ENCODE measurements at places on chromosomes 2 and 18.

- no peak for DNase-seq
These were observed 1322.0 kb downstream of the LRP1B start for GRCh38 chr2:140808820-140809219.

GRCh38 chr2:38658613-38659012 lies 7.3 kb upstream of the GALM start:
- DNase-seq: no peak

DNA sequence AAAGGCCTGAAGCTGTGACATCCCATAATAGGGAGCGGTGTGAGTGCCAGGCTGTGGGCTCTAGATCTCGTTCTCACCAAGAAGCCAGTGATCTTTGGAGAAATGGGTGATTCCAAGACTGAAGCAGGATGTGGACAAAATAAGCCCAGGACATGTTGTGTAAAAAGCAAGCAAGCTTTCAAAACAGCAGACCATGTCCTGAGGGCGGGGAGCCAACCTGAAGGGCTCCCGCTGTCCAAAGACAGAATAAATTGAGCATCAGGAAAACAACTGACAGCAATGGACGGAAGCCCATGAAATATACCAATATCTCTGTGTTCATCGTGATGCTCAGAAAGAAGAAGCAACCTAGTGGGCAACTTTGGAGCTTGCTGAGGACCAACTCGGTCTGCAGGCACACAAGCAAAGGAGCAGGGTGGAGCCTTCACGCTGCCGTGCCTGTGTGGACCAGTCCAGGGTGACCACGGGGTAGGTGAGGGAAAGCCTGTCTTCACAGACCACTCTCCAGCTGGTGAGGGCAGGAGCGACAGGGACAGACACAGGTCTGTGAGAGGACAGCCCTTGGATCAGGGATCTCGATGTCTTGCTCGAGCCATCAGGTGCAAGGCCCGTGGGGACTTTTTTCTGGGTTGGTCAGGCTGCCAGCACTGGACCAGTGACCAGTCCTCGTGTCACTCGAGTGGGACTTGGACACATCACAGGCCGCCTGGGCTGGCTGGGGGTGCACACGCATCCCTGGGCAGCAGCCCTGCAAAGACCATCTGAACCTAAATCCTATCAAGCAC lies 21.5 kb downstream of the MTERF4 start:
- DNase-seq: no peak

GRCh38 chr18:62848946-62849345 lies 133.6 kb downstream of the PHLPP1 start:
- no peak for DNase-seq

- DNase-seq: no peak
These were observed 107.8 kb upstream of the TPO start for GRCh38 chr2:1305342-1306013.

- DNase-seq: no peak
These were observed at the start of gene SH3BP4 for GRCh38 chr2:234951664-234952269. Gene SH3BP4 (plus strand): TSS chr2:234952017. CDS start chr2:235035003, 82,986 bp downstream.

GRCh38 chr2:197310271-197310985 lies at the start of gene ANKRD44:
Gene ANKRD44 (minus strand): TSS chr2:197310780. CDS start chr2:197310604, 176 bp downstream.
- DNase-seq: peak; percentile 40

DNA sequence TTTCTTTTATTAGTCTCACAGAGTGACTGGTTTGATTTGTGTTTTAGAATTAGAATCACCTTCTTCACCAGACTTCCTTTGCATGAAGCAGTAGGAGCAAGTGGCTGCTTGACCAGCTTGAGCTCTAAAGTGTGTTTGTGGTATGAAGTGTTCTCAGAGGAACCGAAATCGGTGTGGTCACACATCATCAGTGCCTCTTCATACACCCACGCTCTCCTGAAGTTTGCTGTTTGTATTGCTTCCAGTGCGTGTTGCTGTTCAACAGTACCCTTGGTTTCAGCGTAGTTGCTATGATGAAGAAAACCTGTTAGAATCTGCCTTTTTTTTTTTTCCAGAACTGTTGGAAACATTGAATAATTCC lies 77.9 kb downstream of the LIMS1 start:
- DNase-seq: no peak

GRCh38 chr2:86397986-86398385 lies 43.2 kb upstream of the KDM3A start:
- no peak for DNase-seq

GRCh38 chr18:66734451-66734850 lies 130.6 kb upstream of the CDH19 start:
- peak; percentile 53 for DNase-seq

DNA sequence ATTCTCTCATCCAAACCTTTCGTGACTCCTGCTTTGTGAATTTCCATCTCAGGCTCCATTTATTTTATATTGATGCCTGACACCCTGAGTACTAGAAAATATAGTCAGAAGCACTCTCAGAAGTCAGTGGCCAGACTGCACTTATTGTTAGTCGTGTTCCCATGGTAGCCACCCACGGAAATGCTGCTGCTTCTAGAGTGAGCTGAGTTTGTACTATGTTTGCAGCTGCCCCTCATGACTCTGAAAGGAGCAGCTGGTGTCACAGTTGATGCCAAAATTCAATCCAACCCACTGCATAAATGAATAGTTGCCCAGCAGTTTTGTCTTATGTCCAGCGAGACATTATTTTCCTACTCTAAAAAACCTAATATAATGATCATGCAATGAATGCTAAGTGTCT lies 265.2 kb upstream of the SPHKAP start:
- no peak for DNase-seq

DNA sequence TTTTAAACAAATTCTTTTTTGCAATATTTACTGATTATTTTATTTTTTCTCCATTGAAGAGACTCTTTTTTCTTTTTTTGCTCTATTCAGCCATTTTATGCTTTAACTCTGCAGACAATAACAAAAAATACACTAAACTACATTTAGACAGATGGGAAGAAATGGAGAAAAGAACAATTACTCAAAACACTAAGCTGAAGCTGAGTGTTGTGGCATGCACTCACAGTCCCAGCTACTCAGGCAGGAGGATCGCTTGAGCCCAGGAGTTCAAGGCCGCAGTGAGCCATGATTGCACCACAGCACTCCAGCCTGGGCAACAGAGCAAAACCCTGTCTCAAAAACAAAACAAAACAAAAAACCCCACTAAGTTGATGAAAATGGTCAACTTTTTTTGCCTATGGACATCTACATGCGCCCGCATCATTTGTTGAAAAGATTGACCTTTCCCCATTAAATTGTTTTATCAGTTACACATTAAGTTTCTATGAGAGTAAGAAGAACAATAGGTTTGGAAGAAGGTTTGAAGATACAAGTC lies 43.0 kb downstream of the E2F6 start:
- DNase-seq: no peak

- no peak for DNase-seq
These were observed 80.3 kb downstream of the MBOAT2 start for GRCh38 chr2:8923183-8923582.

- no peak for DNase-seq
These were observed 79.2 kb downstream of the NCOA1 start for GRCh38 chr2:24570225-24570624.

GRCh38 chr2:17747684-17748452 lies 5.7 kb downstream of the SMC6 start:
- DNase-seq: no peak

- DNase-seq: no peak
These were observed 1.9 kb downstream of the CCDC68 start for GRCh38 chr18:54957296-54957832.

- DNase-seq: no peak
These were observed 83.2 kb upstream of the FRZB start for GRCh38 chr2:182949572-182950189.

DNA sequence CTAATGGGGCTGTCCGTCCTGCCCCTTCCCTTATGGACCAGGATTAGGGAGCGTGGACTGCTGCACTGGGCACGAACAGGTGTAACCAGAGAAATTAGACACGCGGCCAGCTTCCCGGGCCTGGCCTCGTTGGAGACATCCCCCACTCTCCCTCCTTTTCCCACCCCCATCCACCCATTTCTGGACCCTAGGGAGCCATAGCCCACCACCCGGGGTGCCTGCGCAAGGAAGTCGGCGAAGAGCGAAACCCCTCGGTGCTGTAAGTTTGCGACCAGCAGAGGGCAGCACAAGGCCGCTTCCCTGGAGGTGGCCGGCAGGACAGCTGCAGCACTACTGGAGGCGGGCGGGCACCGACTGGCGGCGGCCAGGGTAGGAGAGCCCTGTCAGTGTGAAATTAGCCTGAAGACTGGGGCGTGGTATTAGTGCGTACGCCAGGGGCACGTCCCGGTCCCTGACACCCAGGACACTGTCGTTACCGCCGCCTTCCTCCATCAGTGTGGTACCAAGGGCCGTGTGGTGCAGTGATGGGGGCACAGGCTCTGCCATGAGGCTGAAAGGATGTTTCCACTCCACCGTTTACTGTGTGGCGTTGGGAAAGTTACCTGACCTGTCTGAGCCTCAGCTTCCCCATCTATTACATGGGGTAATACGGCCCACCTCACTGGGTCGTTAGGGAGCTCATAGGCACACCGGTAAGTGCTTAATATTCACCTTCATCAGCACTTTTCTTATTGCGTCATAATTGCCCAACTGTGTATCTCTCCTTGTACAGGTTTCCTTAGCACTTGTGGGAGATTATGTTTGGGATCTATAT lies 36.0 kb upstream of the CD207 start:
- peak; percentile 31 for DNase-seq

GRCh38 chr18:74412116-74412880 lies 44.8 kb downstream of the DIPK1C start:
- DNase-seq: no peak

DNA sequence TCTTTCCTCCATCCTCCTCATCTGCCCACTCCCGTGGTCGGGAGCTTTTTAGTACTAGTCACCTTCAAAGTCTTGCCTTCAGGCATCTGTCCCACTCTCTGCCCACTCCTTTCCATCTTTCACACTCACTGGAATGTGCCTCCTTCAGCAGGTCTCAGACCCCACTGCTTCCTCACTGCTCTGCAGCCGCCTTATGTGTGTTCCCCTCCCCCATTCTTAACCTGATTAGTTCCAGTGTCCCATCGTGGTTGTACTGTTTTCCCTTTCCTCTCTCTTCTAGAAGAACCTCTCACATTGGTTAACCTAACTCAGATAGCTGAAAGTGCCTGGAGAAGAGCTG lies 3.0 kb downstream of the ARMC9 start:
- no peak for DNase-seq

GRCh38 chr2:28730641-28731146 lies 20.9 kb upstream of the PPP1CB start:
- DNase-seq: no peak

DNA sequence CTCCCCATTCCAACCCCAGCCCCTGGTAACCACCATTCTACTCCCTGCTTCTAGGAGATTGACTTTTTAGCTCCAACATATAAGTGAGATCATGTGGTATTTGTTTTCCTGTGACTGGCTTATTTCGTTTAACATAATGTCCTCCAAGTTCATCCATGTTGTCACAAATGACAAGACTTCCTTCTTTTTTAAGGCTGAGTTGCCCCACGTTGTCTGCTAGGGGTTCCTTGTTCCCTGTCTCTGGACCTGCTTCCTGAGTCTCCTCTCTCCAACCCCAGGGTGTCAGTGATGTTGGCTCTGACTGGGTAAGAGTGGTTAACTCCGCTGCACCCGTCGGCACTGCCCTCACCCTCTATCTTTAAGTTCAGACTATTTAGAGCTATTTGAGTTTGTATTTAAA lies 175.2 kb downstream of the SH3RF3 start:
- DNase-seq: no peak

DNA sequence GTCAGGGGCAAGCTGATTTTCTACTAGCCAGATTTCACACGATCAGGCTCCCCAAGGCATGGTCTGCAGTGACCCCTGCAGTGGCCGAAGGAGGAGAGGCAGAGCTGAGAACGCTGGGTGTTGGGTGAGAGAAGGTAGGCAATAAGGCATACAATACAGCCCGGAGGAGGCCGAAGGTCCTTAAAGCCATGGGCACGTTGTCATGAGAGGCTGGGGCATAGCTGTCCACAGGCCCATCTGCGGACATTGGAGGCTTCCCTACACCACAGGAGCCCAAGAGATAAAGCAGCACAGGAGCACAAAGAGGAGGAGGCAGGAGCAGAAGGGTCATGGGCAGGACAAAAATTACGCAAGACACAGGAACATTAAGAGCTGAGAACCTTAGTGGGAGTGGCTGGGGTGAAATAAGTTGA lies 16.7 kb upstream of the BZW1 start:
- DNase-seq: no peak

DNA sequence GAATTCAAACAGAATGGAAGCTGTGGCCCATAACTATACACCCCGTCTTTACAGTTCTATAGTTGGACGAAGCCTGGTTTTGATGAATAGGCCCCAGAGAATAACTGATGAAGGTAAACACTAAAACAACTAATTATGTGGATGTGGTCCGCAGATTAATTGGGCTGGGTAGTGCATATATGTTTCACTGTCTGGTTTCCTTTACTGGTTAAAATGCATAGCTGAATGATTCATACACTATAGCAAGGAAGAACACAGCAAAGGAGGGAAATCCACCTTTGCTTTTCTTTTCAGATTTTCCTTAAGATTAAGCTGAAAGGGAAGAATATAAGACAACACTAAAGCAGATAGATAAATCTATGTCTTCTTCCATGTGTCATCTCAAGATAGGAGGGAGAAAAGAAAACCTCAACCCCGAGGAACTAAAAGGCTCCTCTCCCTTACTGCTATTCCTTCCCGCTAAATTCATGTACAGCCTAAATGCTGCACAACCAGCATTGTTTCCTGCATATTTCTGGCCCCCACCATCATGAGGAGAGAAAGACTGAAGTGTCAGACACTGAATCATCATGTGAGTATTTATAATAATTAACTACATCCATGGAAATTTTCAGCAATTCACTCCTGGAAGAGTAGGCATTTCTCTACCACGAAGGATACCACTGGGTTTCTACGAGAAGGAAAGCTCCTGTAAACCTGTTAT lies 297.1 kb upstream of the CCDC68 start:
- DNase-seq: no peak

DNA sequence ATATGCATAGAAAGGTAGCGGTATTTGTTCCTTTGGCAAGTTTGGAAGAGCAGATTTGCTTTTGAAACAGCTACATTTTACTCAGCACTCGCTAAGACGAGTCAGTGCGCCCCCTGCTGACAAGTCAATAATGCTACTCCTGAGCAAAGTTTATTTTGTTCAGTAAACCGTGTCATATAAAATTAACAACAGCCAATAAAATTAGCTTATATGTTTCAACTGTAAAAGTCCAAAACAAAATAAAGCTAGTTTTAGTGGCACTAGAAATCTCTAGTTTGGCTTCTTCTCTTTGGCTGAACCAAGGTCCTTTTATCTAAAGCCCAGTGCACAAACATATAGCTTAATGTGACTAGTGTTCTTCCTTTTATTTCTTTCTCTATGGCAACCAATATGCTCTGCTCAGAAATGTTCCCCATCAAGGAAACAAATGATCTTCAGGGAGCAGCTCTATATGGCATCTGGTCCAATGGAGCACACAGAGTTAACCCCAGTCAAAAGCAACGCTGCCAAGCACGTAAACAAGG lies 4.2 kb upstream of the POU3F3 start:
- no peak for DNase-seq

DNA sequence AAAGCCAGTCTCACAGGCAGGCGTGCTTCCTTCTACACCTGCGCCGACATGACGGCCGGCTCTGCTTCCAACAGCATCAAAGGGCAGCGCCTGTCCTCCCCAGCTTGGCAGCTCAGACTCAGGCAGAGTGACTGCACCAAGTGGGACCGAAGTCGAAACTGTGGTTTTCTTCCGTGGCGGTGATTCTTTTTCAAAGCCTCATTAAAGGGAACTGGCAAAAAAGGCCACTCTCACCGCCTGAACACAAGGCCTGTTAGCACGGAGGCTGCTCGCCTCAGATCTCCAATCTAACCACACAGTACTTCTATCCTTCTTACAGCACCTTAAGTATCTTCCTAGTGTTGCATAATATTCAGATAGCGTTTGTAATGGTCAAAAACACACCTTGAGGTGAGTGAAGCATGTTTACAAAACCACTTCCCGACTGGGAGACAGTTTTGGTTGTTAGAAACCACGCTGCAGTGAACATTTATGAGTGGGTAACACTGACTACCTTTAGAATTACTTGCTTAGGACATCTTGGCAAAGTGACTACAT lies 236.4 kb downstream of the HDAC4 start:
- no peak for DNase-seq
